ENCODE measurements at places on chromosomes 2 and 18.

- no peak for DNase-seq
Observed at GRCh38 chr18:42559069-42559690, 556.3 kb downstream of the RIT2 start.

GRCh38 chr2:222713002-222713401 is 41.5 kb downstream of the MOGAT1 start:
- no peak for DNase-seq

GRCh38 chr18:76765649-76766048 is 56.7 kb upstream of the ZNF236 start:
- DNase-seq, result no peak

GRCh38 chr2:190815226-190815625 is 65.4 kb upstream of the GLS start:
- DNase-seq, result no peak

- no peak for DNase-seq
Observed at GRCh38 chr18:57329856-57330255, 22.5 kb upstream of the ST8SIA3 start.

Measured in activated T-helper 1 cell treated with anti-CD3 and anti-CD28 coated beads, Interleukin-2, amount 50 U/mL, for 16 hours (primary cell).